Stimulated activated CD4-positive, alpha-beta T cell treated with anti-CD3 and anti-CD28 coated beads, Interleukin-12 subunit alpha, Interleukin-12 subunit beta, amount 100 ng/mL, for 4 hours (primary cell): ENCODE measurements at places on chromosomes 1 and 21.

DNA sequence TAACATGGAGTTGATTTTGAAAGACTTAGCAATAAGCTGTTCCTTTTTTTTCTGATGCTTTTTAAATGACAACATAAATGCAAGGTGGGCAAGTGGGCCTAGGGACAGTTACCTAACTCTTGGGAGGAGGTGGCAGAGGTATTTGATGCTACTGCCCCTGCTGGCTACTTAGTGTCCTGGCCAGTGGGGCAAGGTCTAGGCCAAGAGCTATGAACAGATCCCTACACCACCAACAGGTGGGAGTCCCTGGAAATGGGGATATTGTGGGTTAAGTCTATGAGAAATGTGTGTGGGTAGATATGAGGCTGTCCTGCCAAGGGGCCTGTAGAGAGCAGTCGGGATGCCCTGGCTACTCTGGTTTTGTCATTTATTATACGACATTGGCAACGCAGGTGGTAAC, 31.3 kb upstream of the B3GALT5 start:
- DNase-seq = no peak

- no peak for DNase-seq
Measured at GRCh38 chr1:9106286-9106685, 22.6 kb downstream of the GPR157 start.

DNA sequence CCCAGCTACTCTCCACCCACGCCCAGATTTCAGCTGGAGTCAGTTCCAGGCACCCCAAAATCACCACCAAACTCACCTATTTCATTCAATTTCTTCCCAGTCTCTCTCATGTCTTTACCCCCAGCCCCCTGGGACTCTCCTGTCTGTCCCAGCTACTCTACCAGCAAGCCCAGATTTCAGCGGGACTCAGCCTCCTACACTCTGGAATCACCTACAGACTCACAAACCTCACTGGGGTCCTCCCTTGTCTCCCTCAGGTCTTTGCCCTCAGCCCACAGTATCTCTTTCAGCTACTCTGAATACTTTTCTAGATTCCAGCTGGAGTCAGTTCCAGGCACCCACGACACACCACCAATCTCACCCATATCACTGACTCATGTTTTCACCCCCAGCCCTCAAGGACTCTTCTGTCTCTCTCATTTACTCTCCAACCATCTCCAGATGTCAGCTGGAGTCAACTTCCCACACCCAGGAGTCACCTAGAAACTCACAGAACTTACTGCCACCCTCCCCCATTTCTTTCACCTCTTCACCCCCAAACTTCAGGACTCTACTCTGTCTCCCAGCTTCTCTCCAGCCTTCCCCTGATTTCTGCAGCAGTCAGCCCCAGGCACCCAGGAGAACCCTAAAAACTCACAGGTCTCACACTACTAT, 1529.3 kb upstream of the TPTE start:
- DNase-seq = no peak

- no peak for DNase-seq
Measured at GRCh38 chr1:54376430-54377039, 29.7 kb downstream of the SSBP3 start.

- DNase-seq = no peak
Measured at GRCh38 chr1:210200124-210200736, 32.4 kb upstream of the SERTAD4 start.

DNA sequence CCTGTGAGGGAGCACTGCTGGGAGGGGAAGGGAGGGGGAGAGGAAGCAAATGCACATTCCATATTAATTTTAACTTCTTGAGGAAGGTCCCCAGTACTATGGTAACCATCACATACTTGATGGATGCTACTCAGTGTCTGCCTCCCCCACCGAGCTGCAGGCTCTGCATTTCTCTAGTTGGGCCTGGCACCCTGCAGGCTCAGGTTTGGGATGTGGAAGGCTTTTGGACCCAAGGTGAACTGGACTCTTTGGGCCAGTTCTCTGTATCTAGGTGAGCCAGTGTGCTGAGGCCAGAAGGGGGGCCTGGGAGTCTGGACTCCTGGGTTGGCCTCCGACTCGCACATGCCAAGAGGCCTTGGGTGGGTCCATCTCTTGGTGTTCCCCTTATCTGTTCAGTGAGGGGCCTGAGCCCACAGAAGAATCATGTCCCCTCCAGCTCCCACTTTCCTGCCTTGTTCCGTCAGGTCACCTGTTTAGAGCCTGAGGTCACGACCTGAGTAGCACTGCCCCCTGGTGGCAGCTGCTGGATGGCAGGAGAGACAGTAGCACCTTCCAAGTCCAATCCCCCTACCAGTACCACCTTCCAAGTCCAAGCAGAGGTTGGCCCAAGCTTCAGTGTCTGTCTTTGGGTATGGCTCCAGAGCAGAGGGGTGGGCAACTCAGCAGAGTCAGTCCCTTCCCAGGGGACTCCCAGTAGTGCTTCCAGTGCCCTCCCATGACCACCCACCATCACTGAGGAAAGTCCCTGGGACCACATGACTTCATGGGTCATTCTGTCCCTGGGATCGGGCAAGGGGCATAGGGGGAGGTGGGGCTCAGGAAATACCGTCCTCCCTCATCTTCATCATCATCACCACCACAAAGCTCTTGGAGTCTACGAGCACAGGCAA, 241.8 kb downstream of the TRABD2B start:
- peak; percentile 51 for DNase-seq

DNA sequence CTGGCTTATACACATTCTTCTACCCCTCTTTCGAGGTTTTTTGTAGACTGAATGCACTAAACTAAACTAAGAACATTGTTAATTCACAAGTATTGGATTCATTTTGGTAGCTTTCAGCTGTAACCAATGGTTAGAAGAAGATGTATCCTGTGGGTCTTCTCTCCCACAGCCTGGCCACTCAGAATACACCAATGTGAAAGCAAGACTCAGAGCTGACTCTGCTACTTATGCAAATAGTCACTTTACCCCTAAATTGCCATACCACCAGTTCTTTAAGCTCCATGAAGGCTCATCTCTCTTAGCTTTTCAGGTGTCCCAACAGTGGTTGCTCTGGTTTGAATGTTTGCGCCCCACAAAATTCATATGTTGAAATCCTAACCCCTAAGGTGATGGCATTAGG, 60.1 kb downstream of the RGS13 start:
- no peak for DNase-seq

DNA sequence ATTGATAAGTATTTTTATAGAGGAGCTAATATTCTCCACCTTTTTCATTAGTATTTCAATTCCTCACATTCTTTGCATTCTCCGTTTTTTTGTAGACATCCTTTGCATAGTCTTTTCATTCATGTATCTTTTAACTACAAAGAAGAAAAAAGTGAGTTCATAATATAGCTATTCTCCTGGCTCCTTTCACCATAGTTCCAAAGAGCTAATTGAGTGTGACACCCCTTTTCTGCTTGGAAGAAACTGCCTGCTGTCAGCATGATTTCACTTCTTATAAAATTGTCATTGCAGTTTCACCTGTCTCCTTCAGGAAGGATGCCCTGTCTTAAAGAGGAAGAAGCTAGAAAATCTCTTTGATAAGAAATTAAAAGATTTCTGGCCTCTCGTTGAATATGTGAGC, 991.1 kb downstream of the KCNT2 start:
- DNase-seq = no peak

DNA sequence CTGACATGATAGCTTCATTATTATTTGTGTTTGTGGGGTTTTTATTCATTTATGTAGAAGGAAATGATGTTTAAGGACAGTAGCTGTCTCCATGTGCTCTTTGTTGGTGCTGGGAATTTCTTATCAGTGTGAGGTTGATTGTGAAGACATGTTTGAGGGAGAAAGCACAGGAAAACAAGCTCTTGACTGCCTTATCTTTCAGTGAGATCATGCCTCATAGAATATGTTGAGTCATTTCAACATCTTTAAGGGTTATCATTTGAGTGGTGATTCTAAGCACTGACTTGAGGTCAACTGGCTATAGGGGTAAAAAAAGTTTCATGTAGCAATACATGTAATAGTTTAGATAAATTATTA, 405.1 kb upstream of the ADAMTS5 start:
- no peak for DNase-seq

DNA sequence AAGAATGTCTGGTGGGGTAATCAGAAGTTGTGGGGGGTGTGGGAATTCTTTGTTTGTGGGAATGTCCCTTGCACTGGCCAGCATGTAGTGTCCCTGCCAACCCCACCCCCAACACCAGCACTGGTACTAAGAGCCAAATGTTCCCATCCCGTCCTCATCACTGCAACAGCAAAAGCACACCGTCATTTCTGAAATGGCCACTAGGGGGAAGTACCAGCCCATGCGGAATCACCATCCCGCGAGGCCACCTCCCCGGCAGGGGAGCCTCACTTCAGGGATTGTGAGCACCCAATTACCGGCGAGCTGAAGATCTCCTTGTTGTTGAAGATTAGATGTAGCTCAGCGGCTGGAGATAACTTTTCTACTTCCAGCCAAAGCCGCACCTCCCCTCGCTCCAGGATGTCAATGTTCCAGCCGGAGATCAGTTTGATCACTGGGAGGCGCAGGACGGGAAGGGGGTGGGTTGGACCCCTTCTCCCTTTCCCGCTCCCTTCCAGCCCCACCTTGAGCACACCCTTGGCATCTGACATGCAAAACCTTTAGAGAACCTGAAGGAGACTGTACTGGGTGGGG, 41.0 kb downstream of the MYOM3 start:
- DNase-seq = peak; percentile 70
